ENCODE measurements at places on chromosomes 11 and 22. TPM values are rescaled to one million over a fixed set of nuclear protein-coding genes. Genes with fewer than 3 reads are reported as not detected.

Gene NLRX1
- total RNA-seq, result 11.5 TPM

Gene PLEKHB1
- 0.46 TPM for total RNA-seq

Gene GAL3ST3
- total RNA-seq, result not detected

Gene CADM1
- 16.1 TPM for total RNA-seq

Gene PATE2
- not detected for total RNA-seq

Gene DERL3
- total RNA-seq, result 0.17 TPM

Gene RTN4R
- 11.6 TPM for total RNA-seq

Gene SYCE3
- not detected for total RNA-seq

Gene FDXACB1
- total RNA-seq, result 1.3 TPM

Gene APOA5
- not detected for total RNA-seq

Data from A549 treated with CORT108297 at 1 μM for 4 hours (cell line).